ENCODE measurements at places on chromosomes 12 and 14. TPM values are rescaled to one million over a fixed set of nuclear protein-coding genes. Genes with fewer than 3 reads are reported as not detected.

Gene CFAP251
- 8.0 TPM for polyA plus RNA-seq

Gene STAB2
- 1.5 TPM for polyA plus RNA-seq

Gene ANKRD33
- 0.14 TPM for polyA plus RNA-seq

Gene HOTAIR
- polyA plus RNA-seq: not detected

All from spinal cord (tissue), 10 donors.